Type B pancreatic cell (in vitro differentiated cells): ENCODE measurements at places on chromosomes 5 and 9.

DNA sequence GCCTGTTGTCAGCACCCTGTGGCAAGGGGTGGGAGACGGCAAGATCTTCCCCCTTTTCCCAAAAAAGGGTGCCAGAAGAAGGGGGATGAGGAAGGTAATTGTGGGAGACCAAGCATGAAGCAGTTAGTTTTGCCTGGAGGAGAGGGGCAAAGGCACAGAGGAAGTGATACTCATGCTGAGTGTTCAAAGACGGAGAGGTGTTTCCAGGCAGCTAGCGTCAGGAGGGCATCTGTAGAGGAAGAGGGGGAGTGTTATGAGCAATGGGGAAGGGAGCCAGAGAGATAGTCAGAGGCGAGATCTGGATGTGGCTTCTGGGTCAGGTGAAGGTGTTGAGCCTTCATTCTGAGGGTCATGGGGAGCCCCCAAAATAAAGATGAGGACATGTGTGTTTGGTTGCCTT lies 26.9 kb upstream of the ADAM19 start:
- DNase-seq, result no peak

DNA sequence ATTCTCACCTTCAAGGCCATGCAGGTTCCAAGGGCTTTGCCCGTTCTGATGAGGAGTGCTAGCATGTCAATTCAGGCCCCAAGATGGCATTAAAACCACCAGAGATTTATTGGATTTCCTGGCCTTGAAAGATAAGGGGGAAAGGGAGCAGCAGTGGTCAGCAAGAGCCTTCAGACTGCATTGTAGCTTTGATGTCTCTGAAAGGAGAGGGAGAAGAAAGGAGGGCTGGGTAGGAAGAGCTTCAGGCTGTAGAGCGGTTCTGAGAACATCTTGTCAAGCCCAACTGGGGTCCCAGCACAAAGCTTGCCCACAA lies 41.8 kb upstream of the FGF1 start:
- DNase-seq, result no peak

- no peak for DNase-seq
These were observed 108.9 kb upstream of the POU5F2 start for GRCh38 chr5:93850311-93850710.

- DNase-seq, result no peak
These were observed 158.5 kb upstream of the RGS7BP start for GRCh38 chr5:64347309-64347708.

DNA sequence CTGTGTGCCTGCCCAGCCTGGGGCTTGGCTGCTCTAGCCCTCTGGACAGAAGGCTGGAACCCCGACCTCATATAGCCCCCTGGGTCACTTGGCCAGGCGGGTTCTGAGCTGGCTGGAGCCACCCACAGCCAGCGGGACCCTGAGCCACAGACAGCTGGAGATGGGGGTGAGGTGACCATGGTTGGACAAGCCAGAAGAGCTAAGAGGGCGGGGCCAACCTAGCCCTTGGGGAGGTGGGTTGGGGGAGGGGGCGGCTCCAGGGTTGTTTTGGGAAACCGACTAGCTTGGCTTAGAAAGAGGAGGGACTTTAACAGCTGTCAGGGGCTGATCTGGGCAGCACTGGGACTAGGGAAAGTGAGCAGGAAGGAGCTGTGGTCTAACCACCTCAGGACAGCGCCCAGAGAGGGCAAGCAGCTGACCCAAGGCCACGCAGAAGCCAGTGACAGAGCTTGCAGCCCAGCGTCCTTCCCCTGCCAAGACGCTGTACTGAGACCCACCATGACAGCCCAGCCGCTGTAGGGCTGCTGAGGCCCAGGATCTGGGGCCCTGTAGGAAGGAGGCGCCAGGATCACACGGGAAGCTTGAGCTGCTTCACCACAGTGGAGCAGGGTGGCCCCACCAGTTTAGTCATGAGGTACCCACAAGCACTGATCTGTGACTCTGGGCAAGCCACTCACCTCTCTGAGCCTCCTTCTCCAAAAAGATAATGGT lies 2.2 kb downstream of the AIF1L start:
- DNase-seq, result no peak

DNA sequence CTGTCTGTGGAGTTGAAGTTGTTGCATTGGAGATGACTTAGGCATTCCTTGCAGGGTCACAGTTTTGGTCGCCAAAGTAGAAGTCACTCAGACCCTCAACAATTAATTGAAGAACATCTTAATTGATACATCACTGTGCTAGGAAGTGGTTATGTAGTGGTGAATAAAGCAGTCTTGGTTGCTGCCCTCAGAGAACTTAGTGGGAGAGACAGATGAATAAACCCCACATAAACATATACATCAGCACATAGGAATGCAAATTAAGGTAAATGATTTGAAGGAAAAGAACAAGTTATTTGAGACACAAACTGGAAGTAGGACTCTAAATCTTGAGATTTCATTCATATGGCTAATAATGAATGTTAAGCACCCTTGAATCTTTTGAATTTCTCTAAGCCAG lies 25.7 kb downstream of the FAM174A start:
- no peak for DNase-seq

DNA sequence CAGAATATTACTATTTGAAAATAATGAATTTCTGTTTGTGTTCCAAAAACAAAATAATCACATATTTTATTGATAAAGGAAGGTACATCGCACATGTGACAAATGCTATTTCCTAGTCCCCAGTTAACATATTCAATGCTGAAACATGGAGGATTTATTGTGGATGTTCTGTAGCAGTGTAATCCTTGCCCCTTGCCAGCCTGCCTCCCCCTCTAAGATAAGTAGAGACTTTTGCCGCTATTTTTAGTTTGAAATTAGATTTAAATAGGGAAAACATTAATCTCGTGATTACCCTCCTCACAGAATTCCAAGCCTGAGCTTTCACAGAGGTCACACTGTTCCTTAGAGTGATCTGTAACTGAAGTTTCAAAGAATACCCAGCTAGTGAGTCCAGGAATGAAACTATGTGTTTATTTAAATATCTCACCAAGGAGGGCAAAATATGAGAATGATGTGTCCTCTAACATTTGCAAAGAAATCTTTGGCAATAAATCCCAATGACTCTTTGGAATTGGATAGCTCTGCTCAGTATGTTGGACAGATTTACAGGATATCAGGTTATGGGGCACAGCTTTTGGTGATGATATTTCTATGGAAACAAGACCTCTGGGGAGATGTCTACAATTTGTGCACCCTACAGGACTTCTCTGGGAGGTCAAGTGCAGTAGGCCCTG lies 17.3 kb downstream of the CTXN3 start:
- no peak for DNase-seq

- DNase-seq, result no peak
These were observed 133.6 kb upstream of the CDKN2B start for GRCh38 chr9:22142671-22143070.

GRCh38 chr5:113356487-113356886 lies 78.3 kb downstream of the TSSK1B start:
- no peak for DNase-seq

DNA sequence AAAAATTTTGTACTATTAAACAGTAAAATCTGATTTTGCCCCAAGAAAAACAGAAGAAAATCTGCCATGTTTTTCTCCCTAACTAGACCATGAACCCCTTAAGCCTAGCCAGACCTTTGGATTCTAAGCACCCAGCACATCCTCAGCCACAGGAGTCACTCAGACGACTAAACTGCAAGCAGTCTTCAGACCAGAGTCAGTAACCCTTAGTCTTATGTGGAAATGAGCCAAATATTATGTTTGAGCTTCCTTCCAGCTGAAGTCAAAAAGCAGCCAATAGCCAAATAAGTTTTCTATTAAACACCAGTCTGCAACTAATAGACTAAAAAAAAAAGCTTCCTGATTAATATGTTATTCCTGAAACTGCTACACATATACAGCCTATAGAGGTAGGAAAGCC lies 47.4 kb downstream of the GOLPH3 start:
- no peak for DNase-seq

- no peak for DNase-seq
These were observed 18.1 kb downstream of the SLC12A2 start for GRCh38 chr5:128101676-128102075.
